ENCODE measurements at places on chromosomes 16 and 17. TPM values are rescaled to one million over a fixed set of nuclear protein-coding genes. Genes with fewer than 3 reads are reported as not detected.

The HBQ1 gene
- total RNA-seq = 7.3 TPM

The C17orf67 gene
- 1.3 TPM for total RNA-seq

The NOG gene
- total RNA-seq = 0.87 TPM

The TM4SF5 gene
- 0.49 TPM for total RNA-seq

The VAT1L gene
- total RNA-seq = not detected

The OR1A1 gene
- not detected for total RNA-seq

The SCIMP gene
- not detected for total RNA-seq

The CRISPLD2 gene
- 4.2 TPM for total RNA-seq

The CA7 gene
- total RNA-seq = not detected

The TNFRSF13B gene
- not detected for total RNA-seq

The SCNN1B gene
- total RNA-seq = 0.86 TPM

The TBC1D3H gene
- total RNA-seq = not detected

The SDR42E2 gene
- total RNA-seq = not detected

The SLFN12 gene
- total RNA-seq = not detected

The CCL2 gene
- 6.2 TPM for total RNA-seq

The ABCC11 gene
- 0.06 TPM for total RNA-seq

Data from A549 treated with AZD2906 at 1 μM for 4 hours (cell line).